ENCODE measurements at places on chromosomes 11 and 22.

- DNase-seq = no peak
These were observed 18.8 kb upstream of the RTL6 start for GRCh38 chr22:44516841-44517240.

DNA sequence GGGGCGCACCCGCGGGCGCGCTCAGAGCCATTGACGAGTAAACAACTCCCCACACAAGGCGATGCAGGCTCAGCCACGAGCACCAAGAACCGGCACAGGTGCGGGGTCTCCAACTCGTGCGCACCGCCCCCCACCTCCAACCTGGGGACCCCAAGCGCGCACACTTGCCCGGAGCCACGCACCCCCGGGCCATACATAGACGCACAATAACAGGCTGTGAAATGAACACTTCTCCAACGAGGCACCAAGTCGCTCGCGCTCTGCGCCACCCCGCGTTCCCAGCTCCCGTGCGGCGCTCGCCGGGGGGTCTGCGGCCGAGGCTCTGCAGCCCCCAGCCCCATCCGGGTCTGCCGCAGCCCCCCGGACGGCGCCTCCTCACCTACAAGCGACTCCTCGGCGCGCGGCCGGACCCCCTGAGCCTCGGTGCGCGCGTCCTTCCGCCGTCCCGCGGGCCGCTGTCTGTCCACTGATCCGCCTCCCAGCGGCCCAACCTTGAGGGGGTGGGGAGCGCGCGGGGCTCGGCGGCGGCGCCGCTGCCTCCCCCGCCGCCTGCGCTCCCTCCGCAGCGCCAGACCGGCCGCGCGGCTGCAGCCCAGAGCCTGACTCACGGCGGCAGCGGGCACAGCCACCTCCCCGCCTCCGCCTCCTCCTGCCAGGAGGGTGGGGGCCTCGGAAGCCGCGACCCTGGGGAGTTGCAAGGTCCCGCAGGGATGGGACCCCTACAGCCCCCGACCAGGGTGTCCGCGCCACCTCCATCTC, 1.6 kb downstream of the IFITM10 start:
- peak; percentile 66 for DNase-seq

DNA sequence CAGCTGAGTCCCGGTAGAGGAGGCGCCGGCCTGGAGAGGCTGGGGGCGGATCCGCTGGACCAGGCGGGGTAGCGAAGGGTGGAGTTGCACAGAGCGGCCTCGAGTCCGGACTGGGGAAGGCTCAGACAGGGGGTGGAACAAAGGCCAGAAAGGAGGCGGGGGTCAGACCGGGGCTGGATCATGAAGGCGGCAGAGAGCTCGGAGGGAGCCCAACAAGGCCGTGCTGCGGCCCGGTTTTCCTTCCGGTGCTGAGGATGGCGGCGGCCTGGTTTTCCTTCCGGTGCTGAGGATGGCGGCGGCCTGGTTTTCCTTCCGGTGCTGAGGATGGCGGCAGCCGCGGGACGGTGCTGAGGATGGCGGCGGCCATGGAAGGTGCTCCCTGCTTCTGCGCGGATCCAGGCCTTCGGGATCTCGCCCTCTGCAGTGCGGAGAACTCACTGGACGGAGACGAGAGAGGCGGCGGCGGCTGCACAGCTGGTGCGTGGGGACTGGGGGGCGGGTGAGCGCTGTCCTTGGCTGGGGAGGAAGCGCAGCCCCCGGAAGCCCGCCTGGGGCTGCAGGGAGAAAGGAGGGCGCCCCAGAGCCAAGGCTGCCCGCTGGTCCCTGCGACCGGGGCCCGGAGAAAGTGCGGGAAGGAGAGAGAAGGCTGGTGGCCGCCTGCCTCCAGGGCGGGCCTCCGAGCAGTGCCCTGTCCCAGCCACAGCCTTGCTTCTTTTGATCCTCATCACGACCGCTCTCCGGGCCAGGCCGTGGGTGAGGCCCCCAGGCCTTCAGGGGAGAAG, 350.4 kb upstream of the B3GAT1 start:
- no peak for DNase-seq

DNA sequence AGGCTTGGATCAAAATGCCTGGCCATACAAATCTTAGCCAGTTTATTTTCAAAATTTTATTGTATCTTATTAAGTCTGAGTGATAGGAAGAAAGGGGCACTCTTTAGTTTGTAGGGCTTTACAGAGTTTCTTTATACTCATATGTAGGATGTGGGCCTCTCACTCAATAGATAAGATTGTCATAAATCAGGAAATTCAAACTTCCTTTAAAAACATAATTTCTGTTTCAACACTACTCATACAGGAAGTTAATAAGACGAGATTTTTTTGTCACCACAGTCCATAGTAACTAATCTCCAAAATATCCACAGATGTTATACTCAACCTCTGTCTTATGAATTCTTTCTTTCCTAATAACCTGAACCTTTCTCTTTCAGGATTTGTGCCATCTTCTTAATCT, 13.3 kb upstream of the OR56B4 start:
- no peak for DNase-seq

GRCh38 chr11:61912530-61912898, 4.9 kb downstream of the RAB3IL1 start:
- DNase-seq = no peak

DNA sequence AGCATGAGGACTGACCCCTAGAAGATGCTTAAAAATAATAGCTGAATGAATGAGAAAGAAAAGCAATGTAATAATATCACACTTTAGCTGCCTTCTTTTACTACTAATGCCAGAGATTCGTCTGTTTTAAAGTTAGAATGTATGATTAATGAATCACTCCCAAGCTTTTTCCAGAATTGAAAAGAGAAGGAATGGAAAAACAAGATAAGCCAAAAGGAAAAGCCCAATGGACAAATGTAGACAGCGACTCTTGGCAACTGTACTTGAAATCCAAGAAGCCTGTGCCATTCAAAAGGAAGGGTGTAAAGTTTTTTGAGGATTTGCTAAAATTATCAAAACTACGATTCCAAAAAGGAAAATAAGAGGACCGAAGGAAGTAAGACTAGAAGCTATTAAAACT, 40.8 kb upstream of the PAMR1 start:
- no peak for DNase-seq

- DNase-seq = no peak
These were observed 222.9 kb upstream of the ARHGAP20 start for GRCh38 chr11:110935018-110935640.

- DNase-seq = no peak
These were observed 27.9 kb downstream of the MB start for GRCh38 chr22:35589071-35589755.

DNA sequence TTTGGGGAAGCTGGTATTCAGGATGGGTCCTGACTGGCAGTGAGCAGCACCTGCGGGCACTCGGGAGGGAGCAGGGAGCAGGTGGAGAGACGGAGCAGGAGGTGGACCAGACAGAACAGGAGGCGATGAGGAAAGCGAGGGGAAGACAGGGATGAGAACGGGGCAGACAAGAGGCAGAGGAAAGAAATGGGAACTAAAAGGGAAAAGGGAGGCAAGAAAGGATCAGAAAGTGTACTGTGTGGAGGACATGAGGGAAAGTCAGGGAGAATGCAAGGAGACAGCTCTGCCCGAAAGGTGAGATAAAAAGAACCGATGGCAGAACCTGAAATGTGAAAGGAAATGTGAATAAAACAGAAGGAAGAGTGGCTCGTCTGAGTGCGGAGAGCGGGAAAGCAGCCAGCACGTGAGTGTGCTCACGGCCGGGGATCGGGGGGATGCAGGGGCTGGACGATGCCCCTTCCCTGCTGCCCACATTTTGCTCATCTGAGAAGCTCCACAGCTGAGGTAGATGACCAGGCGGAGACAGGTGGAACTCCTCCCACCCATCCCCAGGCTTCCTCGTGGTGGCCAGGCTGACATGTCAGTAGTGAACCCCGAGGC, 494.4 kb upstream of the B3GAT1 start:
- DNase-seq = no peak

- no peak for DNase-seq
These were observed 47.6 kb upstream of the MYO18B start for GRCh38 chr22:25694196-25694907.

GRCh38 chr11:46254133-46254491, 23.4 kb upstream of the CREB3L1 start:
- no peak for DNase-seq

DNA sequence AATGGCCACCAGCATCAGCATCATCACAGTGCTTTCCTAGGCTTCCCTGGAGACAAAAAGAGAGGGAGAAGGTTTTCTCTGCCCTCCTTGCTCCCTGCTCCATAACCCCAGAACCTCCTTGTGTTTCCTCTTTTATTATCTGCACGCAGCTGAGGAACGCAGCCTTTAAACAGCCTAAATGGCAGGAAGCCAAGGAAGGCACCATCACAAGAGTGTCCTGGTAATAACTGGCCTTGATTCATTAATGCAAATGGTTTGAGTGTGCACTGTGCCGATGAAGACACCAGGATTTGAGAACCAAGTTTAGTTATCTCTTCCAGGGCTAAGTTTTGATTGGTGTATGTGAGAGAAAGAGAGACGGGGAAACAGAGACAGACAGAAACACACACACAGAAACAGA, 29.4 kb upstream of the DRD2 start:
- no peak for DNase-seq

- DNase-seq = no peak
These were observed 1.9 kb downstream of the TMEM45B start for GRCh38 chr11:129817534-129818051.

DNA sequence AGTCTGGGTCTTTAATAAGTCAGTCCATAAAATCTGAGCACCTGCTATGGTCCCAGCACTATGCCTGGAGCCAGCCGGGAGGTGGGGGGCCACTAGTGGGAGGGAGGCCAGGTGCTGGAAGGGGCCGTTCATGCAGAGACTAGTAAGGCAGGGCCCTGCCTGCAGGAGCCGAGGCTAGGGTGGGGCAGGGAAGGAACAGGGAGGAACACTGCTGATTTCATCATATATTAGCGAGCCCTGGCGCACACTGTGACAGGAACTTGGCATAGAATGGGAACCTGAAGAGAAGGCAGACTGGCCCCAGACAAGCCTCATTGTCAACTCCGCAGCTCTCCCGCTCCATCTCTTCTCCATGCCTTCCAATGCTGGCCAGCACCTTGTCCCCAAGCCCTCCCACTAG, 7.1 kb downstream of the VSIG10L2 start:
- no peak for DNase-seq

DNA sequence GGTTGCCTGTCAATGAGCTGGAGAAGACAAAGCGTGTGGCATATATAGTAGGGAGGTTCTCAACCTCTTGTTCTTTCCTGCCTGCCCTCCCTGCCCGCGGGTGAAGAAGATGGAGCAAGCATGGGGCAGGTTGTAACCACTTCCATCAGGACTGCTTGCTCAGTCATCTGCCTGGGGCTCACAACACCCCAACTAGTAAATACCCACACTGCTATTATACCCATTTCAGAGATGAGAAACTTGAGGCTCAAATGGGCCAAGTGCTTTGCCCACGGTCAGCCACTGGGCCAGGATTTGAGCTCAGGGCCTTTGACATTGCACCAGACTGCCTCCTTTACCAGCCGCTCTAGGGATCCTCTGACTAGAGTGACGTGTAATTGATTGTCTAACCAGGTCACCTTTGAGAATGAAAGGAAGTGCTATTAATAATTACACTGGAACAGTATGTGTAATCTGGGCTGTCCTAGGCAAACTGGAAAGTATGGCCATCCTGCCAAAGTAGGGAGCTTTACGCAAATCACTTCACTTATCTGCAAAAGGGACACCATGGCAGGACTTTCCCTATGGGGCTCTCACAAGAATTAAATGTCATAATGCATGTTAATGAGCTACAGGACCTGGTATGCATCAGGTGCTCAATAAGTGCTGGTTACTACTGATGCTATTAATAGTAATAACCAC, 2.8 kb upstream of the CDC42EP1 start:
- DNase-seq = no peak

DNA sequence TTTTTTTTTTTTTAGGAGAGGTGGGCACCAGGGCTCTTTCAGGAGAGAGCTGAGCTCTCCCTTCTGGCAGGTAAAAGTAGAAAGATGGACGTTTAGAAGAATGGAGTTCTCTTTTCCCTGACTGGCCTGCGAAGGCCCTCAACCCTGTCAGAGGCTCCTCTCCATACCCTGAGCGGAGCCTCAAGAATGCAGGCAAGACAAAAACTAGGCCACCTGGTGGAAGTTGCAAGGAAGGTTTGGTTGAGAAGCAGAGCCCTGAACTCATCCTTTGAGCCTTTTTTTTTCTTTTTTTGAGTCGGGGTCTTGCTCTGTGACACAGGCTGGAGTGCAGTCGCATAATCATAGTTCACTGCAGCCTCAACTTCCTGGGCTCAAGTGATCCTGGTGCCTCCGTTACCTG, 1.4 kb downstream of the OTOG start:
- DNase-seq = no peak

GRCh38 chr22:37487571-37487970, 1.4 kb upstream of the MFNG start:
- DNase-seq = no peak

DNA sequence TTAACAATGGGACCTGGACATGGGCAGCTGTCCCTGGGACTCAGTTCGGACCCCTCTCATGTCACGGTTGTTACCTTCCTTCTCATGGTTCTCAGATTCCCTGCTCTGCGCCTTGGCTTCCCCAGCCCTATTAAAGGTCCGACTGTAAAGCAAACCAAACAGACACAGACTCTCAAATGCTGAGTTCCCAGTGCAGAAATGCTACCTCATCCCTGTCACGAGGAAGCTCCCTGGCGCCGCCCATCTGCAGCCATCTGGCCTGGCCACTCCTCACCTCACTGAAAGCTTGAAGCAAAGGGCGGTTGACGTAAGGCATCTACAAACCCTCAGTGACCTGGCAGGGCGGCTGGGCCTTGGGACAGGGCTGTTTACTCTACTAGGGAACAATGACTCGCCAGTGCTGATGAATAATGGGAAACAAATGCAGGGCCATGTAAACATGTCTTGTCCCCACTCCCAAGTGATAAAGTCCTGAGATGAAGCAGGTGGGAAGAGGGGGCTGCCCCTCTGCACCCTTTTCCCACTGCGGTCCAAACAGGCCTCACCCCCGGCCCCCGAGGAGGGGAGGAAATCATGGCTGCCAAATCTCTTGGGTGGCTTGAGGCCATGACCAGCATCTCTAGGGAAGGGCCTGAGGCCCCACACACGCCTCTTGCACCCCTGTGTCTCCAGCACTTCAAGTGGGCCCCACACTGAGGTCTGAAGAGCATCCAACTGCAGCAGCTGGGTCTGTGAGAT, 49.3 kb downstream of the SCUBE1 start:
- no peak for DNase-seq
